ENCODE measurements at places on chromosomes 11 and 22.
A peak's percentile ranks its signal among the peaks of the same experiment; 100 is the strongest.

GRCh38 chr11:95832763-95833162, 42.5 kb downstream of the CEP57 start:
- no peak for DNase-seq

DNA sequence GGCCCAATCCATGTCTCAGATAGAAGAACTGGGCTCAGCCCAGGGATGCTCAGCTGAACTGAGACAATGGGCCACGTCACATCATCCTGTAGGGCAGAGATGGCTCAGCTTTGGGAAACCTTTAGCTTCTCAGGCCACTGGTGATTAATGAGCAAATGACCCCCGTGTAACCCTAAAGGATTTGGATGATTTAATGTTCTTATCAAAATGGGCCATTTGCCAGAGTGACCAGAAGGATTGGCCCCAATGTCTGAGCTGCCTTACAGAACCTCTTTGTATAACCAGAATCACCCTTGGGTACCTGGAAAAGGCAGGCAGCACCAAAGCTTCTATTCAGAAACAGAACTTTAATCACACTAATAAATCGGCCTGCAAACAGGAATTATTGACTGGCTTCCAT, 73.7 kb downstream of the ABTB2 start:
- no peak for DNase-seq

DNA sequence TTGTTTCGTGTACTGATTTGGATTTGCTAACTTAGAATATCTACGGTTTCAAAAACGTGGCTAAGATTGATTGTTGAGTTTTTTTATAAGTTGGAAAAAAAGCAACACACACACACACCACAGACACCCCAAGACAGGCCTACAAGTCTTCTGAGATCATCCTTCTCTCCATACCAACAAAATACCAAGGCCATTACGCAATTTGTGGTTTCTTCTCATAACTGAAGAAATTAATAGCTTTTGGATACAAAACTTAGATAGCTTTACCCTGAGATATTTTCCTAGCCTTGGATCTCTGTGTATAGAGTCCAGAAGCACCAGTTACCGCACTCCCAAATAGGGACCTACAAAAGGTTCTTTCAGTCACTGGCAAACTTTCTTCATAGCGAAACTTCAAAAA, 113.6 kb downstream of the SIK3 start:
- no peak for DNase-seq

- DNase-seq = no peak
These were observed 30.6 kb downstream of the DRD2 start for GRCh38 chr11:113444502-113445123.

- DNase-seq = no peak
These were observed 39.2 kb downstream of the ARFGAP2 start for GRCh38 chr11:47137476-47137875.

- peak; percentile 27 for DNase-seq
These were observed 40.4 kb upstream of the AKIP1 start for GRCh38 chr11:8870411-8871170.
